Coronary artery (tissue), 2 donors: ENCODE measurements at places on chromosomes 6 and 20.

DNA sequence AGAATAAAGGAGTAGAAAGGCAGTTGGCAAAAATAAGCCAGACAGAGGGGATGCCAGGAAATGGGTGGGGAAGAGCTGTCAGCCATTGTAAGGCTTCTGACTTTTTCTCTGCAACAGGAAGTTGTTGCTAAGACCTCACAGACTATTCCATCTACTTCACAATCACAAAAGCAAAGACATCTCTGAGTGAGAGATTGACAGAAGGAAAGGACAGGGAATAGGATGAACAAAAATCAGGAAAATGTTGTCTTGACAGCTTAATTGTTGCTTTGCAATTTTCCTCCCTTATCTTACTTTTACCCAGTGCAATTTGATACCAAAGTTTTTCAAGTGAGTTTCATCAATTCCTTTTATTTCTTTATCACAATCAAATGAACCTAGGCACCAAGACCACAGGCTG lies 291.2 kb downstream of the CBLN4 start:
- DNase-seq = no peak

GRCh38 chr6:111565326-111566221 lies 40.1 kb downstream of the TRAF3IP2 start:
- no peak for DNase-seq

DNA sequence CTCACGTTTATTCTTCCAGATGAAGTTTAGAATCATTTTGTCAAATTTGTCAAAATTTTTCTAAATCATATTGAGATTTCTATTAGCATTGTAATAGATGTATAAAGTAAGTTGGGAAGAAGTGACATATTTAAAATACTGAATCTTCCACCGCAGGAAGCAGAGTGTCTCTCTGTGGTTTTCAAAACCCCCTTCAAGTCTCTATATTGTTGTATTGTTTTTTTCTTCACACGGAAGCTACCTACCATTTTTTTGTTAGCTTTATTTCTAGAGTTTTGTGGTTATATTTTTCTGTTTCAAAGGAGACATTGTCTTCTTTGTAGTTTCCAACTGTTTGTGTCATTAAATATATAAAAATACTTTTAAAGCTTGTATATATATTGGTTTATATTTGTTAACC lies 188.6 kb downstream of the ZDHHC14 start:
- no peak for DNase-seq

- no peak for DNase-seq
Measured at GRCh38 chr6:139126255-139126654, 8.6 kb upstream of the HECA start.
